ENCODE measurements at places on chromosomes 2 and 18. TPM values are rescaled to one million over a fixed set of nuclear protein-coding genes. Genes with fewer than 3 reads are reported as not detected.

Gene SETBP1
- 0.98 TPM for total RNA-seq

Gene CIB4
- total RNA-seq: not detected

Gene HRH4
- total RNA-seq: not detected

Gene VAMP8
- total RNA-seq: 26.7 TPM

Gene AGPS
- total RNA-seq: 74.6 TPM

Gene HYCC2
- 3.7 TPM for total RNA-seq

Gene CPS1
- 4.8 TPM for total RNA-seq

Gene GPR35
- 0.33 TPM for total RNA-seq

Gene PSMA8
- total RNA-seq: not detected

Gene MPP4
- 2.3 TPM for total RNA-seq

Gene TUBA4B
- not detected for total RNA-seq

Gene CDC42EP3
- total RNA-seq: 81.1 TPM

Gene ATG9A
- 53.1 TPM for total RNA-seq

Gene RNF144A
- total RNA-seq: 11.7 TPM

Gene CRACDL
- total RNA-seq: 5.7 TPM

Gene FMNL2
- total RNA-seq: 28.8 TPM

Gene RMC1
- 21.5 TPM for total RNA-seq

Gene KCNIP3
- total RNA-seq: 21.6 TPM

Gene SERPINB4
- not detected for total RNA-seq

Gene RAB6C
- total RNA-seq: not detected

Gene MERTK
- 3.7 TPM for total RNA-seq

Gene MOB4
- total RNA-seq: 19.7 TPM

Gene ZAP70
- not detected for total RNA-seq

Gene STPG4
- total RNA-seq: 0.98 TPM

Gene BOLL
- total RNA-seq: not detected

Gene C2orf66
- not detected for total RNA-seq

Gene CHN1
- 10.8 TPM for total RNA-seq

Gene TNFRSF11A
- total RNA-seq: 0.13 TPM

Gene CFC1
- total RNA-seq: not detected

Gene C1GALT1C1L
- total RNA-seq: 0.33 TPM

Gene GCG
- total RNA-seq: not detected

Gene GALR1
- total RNA-seq: not detected

Gene FAM161A
- 0.63 TPM for total RNA-seq

Gene SESTD1
- 8.8 TPM for total RNA-seq

Gene KLHL14
- 3.3 TPM for total RNA-seq

Gene EGR4
- total RNA-seq: not detected

Gene BIN1
- total RNA-seq: 146 TPM

Gene SLC38A11
- not detected for total RNA-seq

Gene CHAC2
- total RNA-seq: 1.3 TPM

Gene BBS5
- total RNA-seq: 4.4 TPM

Gene TRPM8
- 0.33 TPM for total RNA-seq

Gene DNAJC5G
- not detected for total RNA-seq

Gene ETAA1
- 7.0 TPM for total RNA-seq

Data from mesangial cell (primary cell).